Stimulated activated CD8-positive, alpha-beta memory T cell treated with anti-CD3 and anti-CD28 coated beads, Interleukin-4, amount 100 ng/mL, for 1 hour (primary cell): ENCODE measurements at places on chromosomes 3 and 15.

- no peak for DNase-seq
Measured at GRCh38 chr3:61997101-61997500, 376.2 kb downstream of the FEZF2 start.

GRCh38 chr3:164572436-164572835, 505.9 kb downstream of the SI start:
- DNase-seq: no peak

GRCh38 chr3:143155756-143156155, 36.2 kb downstream of the CHST2 start:
- DNase-seq: no peak

- no peak for DNase-seq
Measured at GRCh38 chr3:23865595-23866396, 51.0 kb downstream of the NKIRAS1 start.

DNA sequence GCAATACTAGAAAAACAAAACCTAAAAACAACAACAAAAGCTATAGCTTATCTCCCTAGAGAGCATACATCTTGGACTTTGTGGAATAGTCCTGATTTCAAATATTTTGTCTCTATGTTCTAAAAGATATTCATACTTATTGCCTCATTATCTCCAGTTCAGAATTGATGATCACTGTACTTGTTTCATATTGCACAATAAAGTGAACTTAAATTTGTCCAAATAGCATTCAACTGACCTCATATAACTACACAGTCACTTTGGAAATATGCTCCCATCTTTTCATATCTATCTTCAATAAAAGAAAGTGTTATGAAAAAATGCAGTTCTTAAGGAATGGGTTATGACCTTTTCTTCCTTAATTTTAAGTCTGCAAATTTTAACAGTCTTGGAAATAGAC, 228.6 kb upstream of the CMC1 start:
- no peak for DNase-seq

DNA sequence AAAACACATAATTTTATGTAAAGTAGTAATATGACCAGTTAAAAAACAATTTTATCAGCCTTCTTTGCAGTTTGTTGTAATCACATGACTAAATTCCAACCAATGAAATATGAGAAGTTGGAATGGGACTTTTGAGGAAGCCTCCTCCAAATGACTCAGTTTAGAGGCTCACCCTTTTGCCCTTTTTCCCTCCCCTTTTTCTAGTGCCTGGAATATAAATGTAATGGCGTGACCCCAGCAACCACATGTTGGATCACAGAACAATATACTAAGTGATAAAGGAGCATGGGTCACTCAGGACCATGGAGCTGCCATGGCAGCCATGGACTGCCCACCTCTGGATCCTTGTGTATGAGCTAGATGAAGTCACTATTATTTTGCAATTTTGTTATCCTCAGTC, 48.8 kb upstream of the HEG1 start:
- no peak for DNase-seq

DNA sequence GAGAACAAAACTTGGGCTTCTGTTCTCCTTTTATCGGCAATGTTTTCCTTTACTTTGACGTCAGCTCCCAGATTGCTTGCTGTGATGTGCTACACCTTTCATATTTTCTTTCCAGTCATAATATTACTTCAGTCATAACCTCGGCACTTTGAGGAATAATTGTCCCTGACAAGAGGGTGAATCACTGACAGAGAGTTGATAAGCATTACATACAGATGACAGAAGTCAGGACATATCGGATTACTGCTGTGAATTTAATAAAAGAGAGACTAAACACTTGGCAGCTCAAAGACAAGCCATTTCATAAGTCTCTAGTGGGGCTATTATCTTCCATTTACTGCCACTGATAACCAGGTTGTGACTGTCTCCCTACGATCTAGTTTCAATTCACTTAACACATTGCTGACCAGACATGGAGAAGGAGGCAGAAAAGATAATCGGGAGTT, 362.1 kb upstream of the ARRDC4 start:
- no peak for DNase-seq

GRCh38 chr3:101729586-101729985, 5.2 kb downstream of the CEP97 start:
- DNase-seq: no peak

- DNase-seq: no peak
Measured at GRCh38 chr15:67103432-67103831, 38.0 kb downstream of the SMAD3 start.

DNA sequence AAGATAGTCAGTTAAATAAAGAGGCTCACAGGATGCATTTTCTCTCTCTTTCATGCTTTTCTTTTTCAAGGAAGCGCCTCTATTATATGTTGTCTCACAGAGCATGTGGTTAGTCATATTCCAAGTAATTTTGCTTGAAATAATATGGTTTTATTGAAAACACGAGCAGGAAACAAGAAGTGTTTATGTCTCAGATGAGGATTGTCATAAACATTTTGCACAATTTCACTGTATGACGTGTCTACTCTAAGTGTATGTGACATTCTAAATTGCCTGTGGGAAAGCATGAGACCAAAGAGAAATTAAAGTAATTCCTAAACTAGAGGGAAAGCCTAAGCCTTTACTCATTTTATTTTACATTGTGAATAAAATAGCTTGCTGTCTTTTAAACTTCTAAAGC, 818.6 kb downstream of the EPHA3 start:
- no peak for DNase-seq

DNA sequence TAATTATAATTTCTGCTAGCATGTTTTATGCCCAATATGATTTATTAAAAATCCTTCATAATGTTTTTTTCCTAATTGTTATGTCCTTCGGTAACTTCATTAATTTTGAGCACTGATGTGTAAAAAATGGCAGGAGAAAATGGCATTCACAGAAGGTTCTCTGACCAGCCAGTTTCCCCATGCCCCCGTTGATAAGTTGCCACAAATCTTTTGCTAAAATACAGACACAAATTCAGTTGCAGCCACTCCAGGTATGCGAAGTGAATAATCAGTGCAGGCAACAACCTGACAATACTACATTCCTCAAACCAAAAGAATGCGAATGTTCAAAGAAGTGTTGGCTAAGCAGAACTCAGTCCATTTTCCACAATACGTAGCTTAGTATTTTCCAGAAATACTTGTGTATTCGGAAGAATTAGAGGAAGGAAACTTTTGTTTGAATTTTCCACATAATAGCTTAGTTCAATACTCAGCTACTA, 32.7 kb downstream of the CHL1 start:
- no peak for DNase-seq

DNA sequence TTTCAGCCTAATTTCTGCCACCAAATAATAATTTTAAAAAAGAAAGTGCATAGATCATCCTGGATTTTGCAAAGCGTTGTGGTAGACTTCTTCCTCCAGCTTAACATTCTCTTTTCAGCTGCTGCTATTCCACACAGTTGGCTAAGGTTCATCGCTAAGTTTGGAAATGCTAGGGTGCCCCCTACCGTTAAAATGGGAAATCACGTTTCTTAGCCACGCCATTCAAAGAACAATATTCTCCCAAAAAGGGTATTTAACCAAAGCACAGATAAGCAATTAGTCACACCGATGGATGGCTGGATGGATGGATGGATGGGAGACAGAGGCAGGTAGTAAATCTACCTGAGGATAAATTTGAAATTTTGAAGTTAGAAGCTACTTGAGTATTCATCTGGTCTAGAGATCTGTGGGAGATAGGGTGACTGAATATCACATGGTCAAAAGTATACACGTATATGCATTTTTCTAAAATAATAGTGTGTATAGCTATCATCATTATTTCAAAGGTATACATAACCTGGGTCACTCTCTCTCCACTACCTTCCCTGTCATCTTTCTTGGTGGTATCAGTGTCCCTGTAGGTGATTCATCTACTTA, 67.2 kb downstream of the EFHB start:
- no peak for DNase-seq

DNA sequence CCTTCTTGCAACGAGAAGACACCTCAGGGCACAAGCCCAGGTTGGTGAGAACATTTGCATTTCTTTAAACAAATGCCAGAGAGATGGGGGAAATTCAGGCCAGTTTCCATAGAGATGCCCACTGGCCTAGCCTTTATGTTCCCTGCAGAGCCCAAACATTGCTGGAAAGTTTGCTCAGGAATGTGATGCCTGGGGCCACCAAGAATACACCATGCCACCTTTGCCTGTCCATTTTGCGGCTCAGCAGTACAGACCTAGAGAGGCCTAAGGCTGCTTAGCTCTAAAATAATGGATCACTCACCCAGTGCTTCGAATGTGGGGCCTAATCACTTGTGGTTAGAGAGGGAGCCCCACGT, 210.0 kb downstream of the RPLP1 start:
- DNase-seq: no peak

- no peak for DNase-seq
Measured at GRCh38 chr3:14622368-14622767, 29.2 kb upstream of the CCDC174 start.

DNA sequence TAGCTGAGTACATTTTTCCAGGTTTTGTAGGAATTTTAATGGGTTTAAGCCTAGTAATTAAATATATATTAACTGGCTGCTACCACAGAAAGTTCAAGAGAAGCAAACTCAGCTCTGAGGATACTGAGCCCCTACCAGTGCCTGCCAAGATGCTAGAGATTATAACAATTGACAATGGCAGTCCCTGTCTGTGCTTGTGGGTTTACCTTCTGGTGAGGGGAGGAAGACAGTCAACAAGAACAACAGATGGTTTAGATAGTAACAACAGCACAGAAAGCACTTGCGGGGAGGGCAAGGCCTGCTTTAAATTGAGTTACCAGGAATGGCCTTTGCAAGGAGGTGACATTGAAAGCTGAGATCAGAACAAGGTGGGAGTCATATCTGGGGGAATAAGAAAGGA, 56.6 kb upstream of the ARHGEF3 start:
- DNase-seq: no peak

GRCh38 chr3:144106970-144107369, 135.3 kb downstream of the DIPK2A start:
- DNase-seq: no peak

- DNase-seq: no peak
Measured at GRCh38 chr15:66429546-66429945, 42.8 kb downstream of the MAP2K1 start.

DNA sequence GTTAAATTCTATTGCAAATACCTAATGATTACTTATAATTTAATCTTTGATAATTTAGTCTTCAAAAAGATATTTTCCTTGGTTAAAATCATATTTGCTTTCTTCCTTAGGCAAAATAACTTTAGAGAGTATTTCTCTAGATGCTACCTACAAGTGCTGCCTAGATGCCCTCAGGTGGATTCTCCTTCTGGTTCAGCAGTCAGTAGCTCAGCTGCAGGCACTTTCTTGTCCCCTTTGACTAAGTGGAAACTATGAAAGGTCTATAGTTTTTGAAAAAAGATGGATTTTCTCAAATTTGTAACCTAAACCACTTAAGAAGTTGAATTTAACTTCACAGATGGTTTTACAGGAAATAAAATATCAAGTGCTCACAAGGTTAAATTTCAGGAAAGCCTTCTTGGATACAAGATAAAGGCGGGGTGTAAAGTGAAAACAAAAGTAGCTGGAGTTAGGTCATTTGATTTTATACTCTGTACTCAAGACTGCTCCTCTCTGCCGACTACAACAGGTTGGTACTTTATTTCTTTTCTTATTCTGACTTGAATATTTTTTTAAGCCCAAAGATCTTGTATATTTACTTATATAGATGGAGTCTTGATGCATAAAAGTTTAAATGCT, at the start of gene ACKR4:
Gene ACKR4, plus strand, starts transcription at position 455 of the 618 bp plus-strand sequence. CDS start 3,128 bp downstream, outside the sequence.
- DNase-seq: no peak

- DNase-seq: no peak
Measured at GRCh38 chr3:124044956-124045355, 53.0 kb upstream of the ROPN1 start.

- no peak for DNase-seq
Measured at GRCh38 chr15:74628949-74629348, 13.3 kb downstream of the CLK3 start.

- no peak for DNase-seq
Measured at GRCh38 chr3:9019259-9019961, 56.1 kb upstream of the RAD18 start.

- no peak for DNase-seq
Measured at GRCh38 chr15:63506537-63507035, 2.2 kb downstream of the USP3 start.

DNA sequence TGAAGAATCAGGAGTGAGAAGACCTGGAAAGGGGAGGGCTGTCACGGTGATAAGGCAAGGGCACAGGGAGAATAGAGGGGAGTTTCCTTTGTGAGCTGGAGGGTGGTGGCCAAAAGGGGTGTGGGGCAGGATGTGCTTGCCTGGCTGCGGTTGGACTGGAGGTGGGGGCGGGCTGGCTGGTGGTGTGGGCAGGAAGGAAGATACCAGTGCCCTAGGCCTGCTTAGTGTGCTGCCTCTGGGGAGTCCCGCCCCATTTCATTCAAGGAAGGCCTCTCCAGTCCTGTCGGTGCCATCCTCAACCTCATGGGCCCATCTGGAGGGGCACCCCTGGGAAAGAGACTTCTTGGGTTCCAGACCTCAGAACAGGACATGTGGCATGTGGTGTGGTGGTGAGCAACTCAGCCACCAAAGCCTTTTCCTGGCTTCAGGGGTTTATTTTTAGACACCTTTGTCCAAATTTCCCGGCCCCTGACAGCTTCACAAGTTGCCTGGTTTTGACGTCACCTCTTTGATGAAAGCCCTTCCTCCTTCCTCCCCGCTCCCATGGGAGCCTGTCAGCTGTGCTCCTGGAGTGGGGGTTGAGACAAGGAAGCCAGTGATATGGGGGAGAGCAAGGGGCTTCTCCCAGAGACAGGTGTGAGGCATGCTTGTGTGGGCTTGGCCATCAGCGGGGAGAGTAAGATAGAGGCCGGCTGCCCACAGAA, 15.6 kb downstream of the TEX264 start:
- peak; percentile 68 for DNase-seq

- DNase-seq: no peak
Measured at GRCh38 chr15:81859737-81860516, 185.9 kb downstream of the MEX3B start.

GRCh38 chr3:108662142-108662738, 72.7 kb downstream of the DZIP3 start:
- DNase-seq: no peak

GRCh38 chr3:152853196-152853595, 18.3 kb downstream of the P2RY1 start:
- DNase-seq: no peak

- DNase-seq: no peak
Measured at GRCh38 chr15:42695527-42696071, 41.3 kb downstream of the CDAN1 start.

- no peak for DNase-seq
Measured at GRCh38 chr3:194009892-194010533, 125.9 kb upstream of the HES1 start.

GRCh38 chr3:140276703-140277102, 341.7 kb downstream of the CLSTN2 start:
- DNase-seq: no peak

- no peak for DNase-seq
Measured at GRCh38 chr3:168249205-168249549, 153.5 kb upstream of the GOLIM4 start.

DNA sequence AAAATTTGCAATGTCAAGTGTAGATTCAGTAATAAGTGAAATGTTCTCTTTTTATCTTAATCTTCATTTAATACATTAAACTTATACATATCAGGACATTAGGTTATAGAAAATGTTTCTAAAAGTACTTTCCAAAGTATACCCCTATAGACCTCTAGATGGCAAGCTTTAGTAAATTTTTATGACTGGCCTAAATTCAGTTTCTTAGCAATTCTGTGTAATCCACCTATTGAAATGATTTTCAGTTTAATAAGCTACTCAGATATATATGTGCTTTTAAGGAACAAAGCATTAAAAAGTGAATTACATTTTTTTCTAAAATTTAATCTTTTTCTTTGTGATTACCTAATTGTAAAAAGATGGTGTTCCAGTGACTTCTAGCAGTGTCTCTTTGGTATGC, 342.2 kb downstream of the GBE1 start:
- no peak for DNase-seq

- peak; percentile 33 for DNase-seq
Measured at GRCh38 chr15:69755551-69756310, 303.1 kb downstream of the RPLP1 start.

- no peak for DNase-seq
Measured at GRCh38 chr3:30539772-30540171, 66.6 kb upstream of the TGFBR2 start.
